ENCODE measurements at places on chromosomes 16 and 17. TPM values are rescaled to one million over a fixed set of nuclear protein-coding genes. Genes with fewer than 3 reads are reported as not detected.
A peak's percentile ranks its signal among the peaks of the same experiment; 100 is the strongest.

GRCh38 chr16:23025692-23026307 is 123.5 kb downstream of the USP31 start:
- H3K36me3 ChIP-seq: no peaks in the 10 kb centered on the region
- H3K4me3 ChIP-seq: no peak overlapping the region
- no peaks in the 10 kb centered on the region for H3K27me3 ChIP-seq
- H3K4me1 ChIP-seq: no peaks in the 10 kb centered on the region

DNA sequence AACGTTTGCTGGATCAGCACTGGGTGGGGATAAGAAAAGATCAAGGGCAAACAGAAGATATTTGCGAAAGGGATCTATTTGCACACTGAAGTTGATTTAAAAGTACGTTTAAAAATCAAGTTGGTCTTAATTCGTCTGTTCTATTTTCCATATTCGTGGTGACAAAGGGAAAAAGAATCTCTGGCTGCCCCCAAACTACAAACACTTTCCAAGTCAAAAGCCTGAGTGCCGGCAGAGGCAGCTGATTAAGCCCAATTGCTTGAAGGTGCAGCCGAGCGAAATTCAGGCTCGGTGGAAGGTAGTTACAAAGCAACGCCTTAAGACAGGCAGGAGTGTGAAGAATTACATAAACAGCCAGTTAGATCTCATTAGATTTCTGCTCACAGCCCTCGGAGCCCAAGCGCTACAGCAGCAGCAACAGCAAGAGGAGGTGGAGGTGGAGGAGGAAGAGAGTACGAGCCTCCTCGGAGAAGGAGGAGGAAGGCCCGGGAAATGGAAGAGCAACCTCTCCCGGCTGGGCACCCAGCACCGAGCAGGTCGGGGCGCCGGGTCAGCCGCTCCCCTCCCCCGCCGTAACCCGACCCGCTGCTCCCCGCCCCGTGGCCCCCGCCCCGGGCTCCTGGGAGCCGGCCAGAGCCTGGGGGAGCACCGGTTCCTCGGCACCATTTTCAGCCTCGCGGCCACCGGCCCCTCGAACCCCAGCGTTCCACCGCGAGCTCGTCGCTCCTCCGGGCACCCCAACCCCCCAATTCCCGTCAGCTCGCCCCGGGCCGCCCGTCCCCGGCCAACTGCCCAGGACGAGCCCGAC is 890 bp downstream of the TOB1 start:
- peaks cover 58% of the 10 kb centered on the region for H3K4me1 ChIP-seq
- H3K4me3 ChIP-seq: peak overlapping the region; percentile 100
- DNase-seq: peak; percentile 48
- peaks cover 2% of the 10 kb centered on the region for H3K27me3 ChIP-seq
- H3K27ac ChIP-seq: peak overlapping the region; percentile 99

DNA sequence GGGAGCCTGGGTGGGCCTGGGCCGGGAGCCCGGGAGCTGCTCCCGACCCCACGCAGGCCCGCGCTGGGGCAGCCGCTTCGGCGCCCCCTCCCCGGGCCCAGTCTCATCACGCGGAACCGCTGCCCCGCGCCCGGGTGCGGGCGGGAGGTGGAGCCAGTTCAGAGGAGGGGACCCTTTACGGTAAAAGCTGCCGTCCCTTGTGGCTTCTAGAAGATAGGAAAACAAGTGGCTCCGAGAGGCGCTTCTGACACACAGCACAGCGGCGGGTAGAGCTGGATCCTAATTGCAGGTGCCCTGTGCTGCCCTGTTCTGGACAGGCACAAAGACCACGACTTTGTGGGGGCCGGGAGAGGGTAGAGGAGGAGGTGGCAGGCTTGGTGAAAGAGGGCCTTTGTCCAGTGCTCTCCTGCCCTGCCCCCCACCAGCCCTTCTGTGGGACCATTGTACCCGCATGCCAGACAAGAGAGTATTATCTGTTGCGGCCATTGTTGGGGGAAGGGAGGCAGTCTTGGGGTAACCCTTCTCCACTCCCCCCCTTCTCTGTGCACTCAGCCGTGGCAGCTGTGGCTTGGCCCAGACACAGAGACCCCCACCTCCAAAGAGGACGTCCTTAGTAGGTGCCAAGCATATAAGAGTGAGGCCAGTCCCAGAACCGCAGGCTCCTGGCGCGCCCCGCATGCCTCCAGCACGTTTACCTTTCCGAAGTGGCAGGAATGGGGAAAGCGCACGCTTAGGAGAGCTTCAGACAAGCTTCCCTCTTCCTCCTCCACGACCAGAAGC is 736 bp downstream of the CNP start:
- peaks cover 31% of the 10 kb centered on the region for H3K4me1 ChIP-seq
- H3K27ac ChIP-seq: peak overlapping the region; percentile 71
- peaks cover 13% of the 10 kb centered on the region for H3K36me3 ChIP-seq
- DNase-seq: peak; percentile 43
- H3K4me3 ChIP-seq: peak overlapping the region; percentile 87

- peaks cover 21% of the 10 kb centered on the region for H3K4me1 ChIP-seq
- no peak overlapping the region for H3K4me3 ChIP-seq
- no peak overlapping the region for H3K27ac ChIP-seq
- H3K27me3 ChIP-seq: peaks cover 26% of the 10 kb centered on the region
These were observed 70.4 kb downstream of the MMD start for GRCh38 chr17:55351226-55351625.

DNA sequence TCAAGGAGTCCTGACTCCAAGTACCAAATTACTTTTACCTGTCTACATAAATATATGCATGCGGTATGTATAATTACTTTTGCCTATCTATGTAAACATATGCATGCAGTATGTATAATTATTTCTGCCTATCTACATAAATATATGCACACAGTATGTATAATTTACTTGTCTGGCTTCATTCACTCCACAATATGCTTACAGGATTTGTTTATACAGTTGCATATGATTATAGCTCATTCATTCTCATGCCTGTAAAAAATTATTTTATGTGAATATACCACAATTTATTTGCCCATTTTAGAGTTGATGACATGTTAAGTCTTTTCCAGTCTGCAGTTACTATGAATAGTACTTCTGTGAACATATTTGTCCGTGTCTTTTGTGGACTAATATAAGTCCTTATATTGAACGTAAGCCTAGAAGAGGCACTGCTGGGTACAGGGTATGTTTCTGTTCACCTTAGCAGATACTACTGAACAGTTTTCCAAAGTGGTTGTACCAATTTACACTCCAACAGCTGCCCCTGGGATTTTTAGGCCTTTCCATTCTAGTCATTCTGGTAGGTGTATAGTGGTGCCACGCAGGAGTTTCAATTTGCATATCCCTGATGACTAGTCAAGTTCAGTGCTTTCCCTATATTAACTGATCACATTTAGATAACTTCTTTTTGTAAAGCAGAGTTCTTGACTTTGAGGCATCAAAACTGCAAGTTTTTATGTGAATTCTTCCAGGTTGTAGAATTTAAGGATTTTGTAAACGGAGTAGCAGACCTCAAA is 47.0 kb downstream of the MARVELD3 start:
- H3K4me1 ChIP-seq: peaks cover 5% of the 10 kb centered on the region
- no peak overlapping the region for H3K27ac ChIP-seq
- peaks cover 24% of the 10 kb centered on the region for H3K36me3 ChIP-seq
- H3K27me3 ChIP-seq: no peaks in the 10 kb centered on the region
- H3K4me3 ChIP-seq: no peak overlapping the region

DNA sequence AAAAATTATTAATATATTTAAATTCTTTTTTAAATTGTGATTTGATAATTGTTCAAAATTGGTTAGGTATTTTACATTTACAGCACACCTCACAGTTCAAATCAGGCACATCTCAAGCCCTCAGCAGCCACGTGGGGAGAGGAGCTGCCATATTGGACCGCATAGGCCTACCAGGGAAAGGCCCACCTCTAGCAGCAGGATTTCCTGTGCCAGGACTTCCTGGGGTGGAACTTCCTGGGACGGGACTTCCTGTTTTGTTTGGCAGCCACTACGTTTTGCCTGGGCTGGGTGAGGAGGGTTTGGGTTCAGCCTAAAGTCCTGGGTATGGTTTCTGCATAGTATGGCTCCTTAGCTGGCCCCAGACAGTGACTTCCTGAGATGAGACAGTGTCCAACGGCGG is 298.5 kb upstream of the FOXF1 start:
- peaks cover 7% of the 10 kb centered on the region for H3K4me1 ChIP-seq
- H3K4me3 ChIP-seq: no peak overlapping the region
- no peak for DNase-seq
- H3K27me3 ChIP-seq: no peaks in the 10 kb centered on the region
- H3K27ac ChIP-seq: no peak overlapping the region
- H3K36me3 ChIP-seq: no peaks in the 10 kb centered on the region

GRCh38 chr17:1568950-1569810 is 6.6 kb upstream of the PITPNA start:
- peaks cover 7% of the 10 kb centered on the region for H3K27me3 ChIP-seq
- DNase-seq: no peak
- H3K36me3 ChIP-seq: peaks cover 2% of the 10 kb centered on the region
- H3K4me3 ChIP-seq: no peak overlapping the region
- H3K27ac ChIP-seq: no peak overlapping the region

DNA sequence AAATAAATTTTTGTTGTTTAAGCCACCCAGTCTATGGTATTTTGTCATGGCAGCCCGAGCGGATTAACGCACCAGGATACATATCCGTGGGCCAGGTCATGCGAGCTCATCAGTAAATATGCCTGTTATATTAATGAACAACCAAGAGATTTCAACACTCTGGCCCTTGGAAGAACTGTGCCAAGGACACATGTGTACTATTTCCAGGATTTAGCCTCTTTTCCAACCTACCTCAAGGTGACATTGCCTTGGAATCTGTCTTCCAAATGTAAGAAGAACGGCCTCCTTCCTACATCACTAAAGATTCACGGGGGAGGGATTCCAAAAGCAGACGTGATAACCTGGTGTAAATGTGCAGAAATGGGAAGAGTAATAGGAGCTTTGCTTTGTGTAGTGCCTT is 72.8 kb upstream of the DYNLRB2 start:
- H3K4me1 ChIP-seq: no peaks in the 10 kb centered on the region
- H3K27ac ChIP-seq: no peak overlapping the region
- no peak for DNase-seq
- no peak overlapping the region for H3K4me3 ChIP-seq
- H3K27me3 ChIP-seq: peaks cover 9% of the 10 kb centered on the region

GRCh38 chr16:89899879-89900481 is 18.7 kb upstream of the MC1R start:
- H3K4me1 ChIP-seq: no peaks in the 10 kb centered on the region
- H3K27ac ChIP-seq: no peak overlapping the region
- H3K4me3 ChIP-seq: no peak overlapping the region
- H3K27me3 ChIP-seq: no peaks in the 10 kb centered on the region
- DNase-seq: no peak
- H3K36me3 ChIP-seq: peaks cover 31% of the 10 kb centered on the region

- no peaks in the 10 kb centered on the region for H3K4me1 ChIP-seq
- no peaks in the 10 kb centered on the region for H3K27me3 ChIP-seq
- no peak for DNase-seq
- H3K4me3 ChIP-seq: no peak overlapping the region
- H3K36me3 ChIP-seq: peaks cover 49% of the 10 kb centered on the region
- no peak overlapping the region for H3K27ac ChIP-seq
These were observed 18.2 kb downstream of the HIGD1B start for GRCh38 chr17:44865931-44866330.

DNA sequence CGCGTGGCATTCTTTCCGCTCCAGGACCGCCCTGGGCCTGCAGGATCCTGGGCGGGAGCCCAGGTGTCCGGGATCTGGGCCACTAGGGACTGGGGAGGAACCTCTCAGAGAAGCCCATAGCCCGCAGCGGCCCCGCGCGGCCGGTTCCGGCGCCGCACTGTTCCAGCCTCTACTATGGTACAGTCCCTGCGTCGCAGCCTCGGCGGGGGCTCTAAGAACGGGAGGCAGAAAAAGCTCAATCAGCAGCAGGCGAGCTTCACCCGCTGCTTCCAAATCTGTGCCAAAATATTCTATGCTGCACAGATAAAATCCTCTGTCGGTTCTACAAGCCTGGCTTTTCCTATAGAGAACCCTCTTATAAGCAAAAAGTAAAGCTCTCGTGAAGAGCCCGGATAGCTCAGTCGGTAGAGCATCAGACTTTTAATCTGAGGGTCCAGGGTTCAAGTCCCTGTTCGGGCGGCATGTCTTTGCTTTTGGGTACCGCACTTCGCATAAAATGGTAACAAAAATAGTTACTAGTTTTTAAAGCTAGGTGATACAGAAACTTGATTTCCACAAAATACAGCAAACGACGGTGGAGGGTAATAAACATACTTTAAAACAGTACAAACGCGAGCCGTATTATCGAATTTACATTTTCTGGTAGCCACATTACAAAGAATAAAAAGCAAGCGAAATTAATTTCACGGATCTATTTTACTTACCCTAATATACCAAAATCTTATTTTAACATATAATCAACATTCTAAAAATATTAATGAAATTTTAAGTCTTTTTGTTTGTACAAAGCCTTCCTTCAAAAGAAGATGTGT is 661 bp upstream of the ALOXE3 start:
- H3K27ac ChIP-seq: peak overlapping the region; percentile 97
- DNase-seq: peak; percentile 78
- H3K27me3 ChIP-seq: peaks cover 67% of the 10 kb centered on the region
- H3K4me1 ChIP-seq: peaks cover 46% of the 10 kb centered on the region
- peak overlapping the region; percentile 91 for H3K4me3 ChIP-seq

DNA sequence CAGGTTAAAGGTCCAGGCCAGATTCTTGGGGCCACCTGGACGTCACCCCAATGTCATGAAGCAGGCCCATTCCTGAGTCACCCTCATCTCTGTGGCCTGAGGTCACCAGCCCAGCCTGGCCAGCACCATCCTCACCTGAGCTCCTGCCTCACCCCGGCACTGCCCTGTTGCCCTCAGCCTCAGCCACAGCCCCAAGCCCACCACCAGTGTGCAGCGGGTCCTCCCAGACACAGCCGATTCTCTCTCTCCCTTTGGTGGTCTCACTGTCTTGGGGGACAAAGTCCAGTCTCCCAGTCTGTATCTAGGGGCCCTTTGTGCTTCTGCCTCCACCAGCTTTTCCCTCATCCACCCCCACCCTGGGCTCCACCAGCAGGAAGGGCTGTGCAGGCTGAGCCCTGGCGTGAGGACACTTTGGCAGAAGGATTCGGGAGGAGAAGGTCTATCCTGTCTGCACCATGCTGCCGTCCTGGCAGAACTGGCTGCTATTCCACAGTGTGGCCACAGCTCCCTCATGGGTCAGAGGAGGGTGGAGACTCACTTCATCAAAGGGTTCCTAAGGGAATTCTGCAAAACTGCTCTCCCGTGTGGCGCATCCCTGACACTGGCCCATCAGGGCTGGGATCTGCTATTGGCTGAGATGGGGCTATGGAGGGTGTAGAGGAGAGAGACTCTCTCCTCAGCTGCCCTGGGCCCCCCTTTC is 64.3 kb downstream of the PRMT7 start:
- no peaks in the 10 kb centered on the region for H3K36me3 ChIP-seq
- DNase-seq: no peak
- H3K27me3 ChIP-seq: peaks cover 41% of the 10 kb centered on the region
- H3K4me3 ChIP-seq: no peak overlapping the region
- no peak overlapping the region for H3K27ac ChIP-seq

GRCh38 chr16:76175718-76176117 is 101.5 kb upstream of the CNTNAP4 start:
- no peak overlapping the region for H3K4me3 ChIP-seq
- no peak overlapping the region for H3K27ac ChIP-seq
- H3K4me1 ChIP-seq: no peaks in the 10 kb centered on the region
- no peak for DNase-seq

- no peaks in the 10 kb centered on the region for H3K4me1 ChIP-seq
- H3K27ac ChIP-seq: no peak overlapping the region
- no peak overlapping the region for H3K4me3 ChIP-seq
- no peak for DNase-seq
These were observed 17.0 kb downstream of the BEAN1 start for GRCh38 chr16:66444049-66444481.

- H3K27me3 ChIP-seq: no peaks in the 10 kb centered on the region
- H3K36me3 ChIP-seq: peaks cover 15% of the 10 kb centered on the region
- H3K4me3 ChIP-seq: no peak overlapping the region
- DNase-seq: no peak
- no peaks in the 10 kb centered on the region for H3K4me1 ChIP-seq
These were observed 26.1 kb downstream of the CTU2 start for GRCh38 chr16:88732172-88732960.

The C16orf82 gene
- total RNA-seq: not detected

The KRT33B gene
- total RNA-seq: not detected

The CES4A gene
- 33.2 TPM for total RNA-seq

The KRT32 gene
- not detected for total RNA-seq

The ADAD2 gene
- not detected for total RNA-seq
